ENCODE measurements at places on chromosomes 13 and 19. TPM values are rescaled to one million over a fixed set of nuclear protein-coding genes. Genes with fewer than 3 reads are reported as not detected.

Gene OR7C2
- not detected for total RNA-seq

Gene KLK3
- total RNA-seq = not detected

Gene SLC27A1
- 2.0 TPM for total RNA-seq

Gene HPN
- total RNA-seq = not detected

Gene OR7C1
- total RNA-seq = not detected

- no peak for DNase-seq
These were observed 10.0 kb downstream of the FCGBP start for GRCh38 chr19:39924389-39924788.

DNA sequence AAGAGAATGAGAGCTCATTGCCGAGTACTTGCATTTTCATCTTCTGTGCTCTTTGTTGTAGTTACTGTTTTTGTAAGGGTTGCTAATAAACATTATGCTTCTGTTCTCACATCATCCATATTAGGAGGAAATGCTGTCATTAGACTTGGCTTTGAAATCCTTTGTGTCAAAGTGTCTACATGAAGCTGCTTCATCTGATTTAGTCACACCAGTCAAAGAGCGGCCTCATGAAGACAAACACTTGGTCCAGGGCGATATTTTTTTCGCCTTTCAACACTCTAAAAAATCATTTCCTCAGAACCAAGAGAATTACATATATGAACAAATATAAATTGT is 105.0 kb downstream of the SPRY2 start:
- DNase-seq = no peak

DNA sequence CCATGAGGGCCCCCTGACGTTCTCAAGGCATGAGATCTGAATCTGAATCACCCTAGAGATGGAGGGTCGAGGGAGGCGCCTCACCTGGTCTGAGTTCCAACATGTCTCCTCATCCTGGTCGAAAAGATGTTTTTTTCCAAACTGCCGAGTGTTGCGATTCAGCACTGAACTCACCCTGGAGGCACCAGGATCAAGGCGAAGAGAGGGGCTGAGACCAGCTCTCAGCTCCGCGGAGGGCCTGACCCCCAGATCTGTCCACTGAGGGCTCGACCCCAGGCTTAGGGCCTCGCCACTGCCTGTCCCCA is 555 bp downstream of the NR2C2AP start:
- DNase-seq = no peak

GRCh38 chr19:41264581-41265394 is 616 bp downstream of the HNRNPUL1 start:
- DNase-seq = peak; percentile 37

- DNase-seq = no peak
These were observed 46.8 kb downstream of the ARHGEF18 start for GRCh38 chr19:7395360-7396066.

- DNase-seq = peak; percentile 73
These were observed at the start of gene ZFP82 for GRCh38 chr19:36418287-36419001. ZFP82 (minus strand) TSS chr19:36418644; CDS start chr19:36409789, 8,855 bp downstream.

GRCh38 chr19:34359954-34360315 is 5.1 kb upstream of the GPI start:
- DNase-seq = no peak

DNA sequence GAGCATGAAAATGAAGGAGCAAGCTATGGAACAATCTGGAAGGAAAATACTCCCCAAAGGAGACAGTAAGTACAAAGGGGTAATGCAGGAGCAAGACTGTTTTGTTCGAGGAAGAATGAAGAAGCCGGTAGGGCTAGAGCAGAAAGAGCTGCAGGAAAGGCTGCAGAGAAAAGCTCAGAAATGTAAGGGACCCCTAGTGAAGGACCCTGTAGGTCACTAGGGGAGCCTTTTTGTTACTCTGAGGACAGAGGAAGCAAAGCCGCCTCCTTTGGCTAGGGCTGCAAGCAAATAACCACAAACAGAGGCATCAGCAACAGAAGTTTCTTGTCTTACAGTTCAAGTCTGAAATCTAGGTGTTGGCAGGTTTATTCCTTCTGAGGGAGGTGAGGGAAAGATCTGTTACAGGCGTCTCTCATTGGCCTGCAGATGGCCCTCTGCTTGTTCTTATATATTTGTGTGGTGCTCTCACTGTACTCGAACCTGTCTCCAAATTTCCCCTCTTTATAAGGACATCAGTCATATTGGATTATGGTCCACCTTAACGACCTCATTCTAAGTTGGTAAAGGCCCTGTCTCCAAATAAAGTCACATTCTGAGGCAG is 362.3 kb downstream of the COG6 start:
- DNase-seq = no peak

GRCh38 chr13:41344358-41344757 is 33.3 kb downstream of the NAA16 start:
- no peak for DNase-seq

DNA sequence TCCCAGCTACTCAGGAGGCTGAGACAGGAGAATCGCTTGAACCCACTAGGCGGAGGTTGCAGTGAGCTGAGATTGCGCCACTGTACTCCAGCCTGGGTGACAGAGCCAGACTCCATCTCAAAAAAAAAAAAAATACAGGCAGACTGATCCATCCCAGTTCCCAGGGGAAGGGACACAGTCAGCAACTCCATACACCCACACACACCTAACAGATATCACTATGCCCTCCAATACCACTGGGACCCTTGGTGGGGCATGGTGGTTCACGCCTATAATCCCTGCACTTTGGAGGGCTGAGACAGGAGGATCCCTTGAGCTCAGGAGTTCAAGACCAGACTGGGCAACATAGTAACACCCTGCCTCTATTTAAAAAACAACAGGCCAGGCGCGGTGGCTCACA is 2.6 kb downstream of the DPF1 start:
- DNase-seq = no peak

Data from activated T-helper 1 cell treated with anti-CD3 and anti-CD28 coated beads, Interleukin-12 subunit alpha, Interleukin-12 subunit beta, Interleukin-2, Interleukin-4 antibody, amounts not matched to agents 30 ng/mL and 10 ng/mL and 1 ng/mL, durations not matched to agents 14 hours and 24 hours and 36 hours (primary cell).